ENCODE measurements at places on chromosomes 5 and 9. TPM values are rescaled to one million over a fixed set of nuclear protein-coding genes. Genes with fewer than 3 reads are reported as not detected.

The NME5 gene
- total RNA-seq = 4.3 TPM

The FAT2 gene
- not detected for total RNA-seq

The IL7R gene
- total RNA-seq = 0.04 TPM

The TRIP13 gene
- 1.2 TPM for total RNA-seq

The GADD45G gene
- total RNA-seq = 9.5 TPM

The GPX8 gene
- 2.8 TPM for total RNA-seq

The RLN2 gene
- not detected for total RNA-seq

DNA sequence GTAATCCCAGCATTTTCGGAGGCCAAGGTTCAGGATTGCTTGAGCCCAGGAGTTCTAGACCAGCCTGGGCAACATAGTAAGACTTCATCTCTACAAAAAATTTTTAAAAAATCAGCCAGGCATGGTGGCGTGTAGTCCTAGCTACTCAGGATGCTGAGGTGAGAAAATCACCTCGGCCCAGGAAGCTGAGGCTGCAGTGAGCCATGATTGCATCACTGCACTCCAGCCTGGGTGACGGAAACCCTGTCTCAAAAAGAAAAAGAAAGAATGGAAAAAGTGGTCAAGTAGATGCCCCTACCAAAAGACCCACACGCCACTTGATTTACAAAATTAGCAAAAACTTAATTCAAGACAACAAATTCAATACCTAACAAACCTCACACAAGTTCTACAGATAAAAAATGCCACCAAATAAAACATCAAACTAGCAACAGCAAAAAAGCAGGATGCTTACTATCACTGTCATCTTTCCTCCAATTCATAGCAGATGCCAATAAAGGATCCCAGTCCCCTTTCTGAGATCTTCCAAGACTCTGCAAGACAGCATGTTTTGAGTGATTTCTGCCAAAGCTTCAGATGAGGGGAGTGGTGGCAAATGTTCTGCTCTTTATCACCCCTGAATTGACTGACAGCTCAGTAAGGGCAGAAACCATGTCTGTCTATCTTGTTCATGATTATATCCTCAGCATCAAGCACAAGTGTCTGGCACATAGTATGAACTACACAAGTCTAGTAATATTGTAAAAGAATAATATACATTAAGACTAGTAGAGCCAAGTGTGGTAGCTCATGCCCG, 34.2 kb upstream of the TESK1 start:
- no peak for DNase-seq

DNA sequence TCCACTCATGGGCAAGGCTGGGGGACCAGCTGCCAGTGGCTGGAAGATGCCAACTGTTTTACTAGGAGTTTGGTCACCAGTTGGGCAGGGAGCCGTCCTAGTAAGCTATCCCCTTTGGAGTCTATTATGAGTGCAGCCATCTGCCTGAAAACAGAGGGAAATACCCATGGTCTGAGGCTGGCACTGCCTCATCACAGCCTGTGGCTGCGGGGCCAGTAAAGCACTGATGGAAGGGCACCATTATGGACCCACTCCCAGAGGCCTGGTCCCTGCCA, 187.2 kb upstream of the PANK3 start:
- no peak for DNase-seq

DNA sequence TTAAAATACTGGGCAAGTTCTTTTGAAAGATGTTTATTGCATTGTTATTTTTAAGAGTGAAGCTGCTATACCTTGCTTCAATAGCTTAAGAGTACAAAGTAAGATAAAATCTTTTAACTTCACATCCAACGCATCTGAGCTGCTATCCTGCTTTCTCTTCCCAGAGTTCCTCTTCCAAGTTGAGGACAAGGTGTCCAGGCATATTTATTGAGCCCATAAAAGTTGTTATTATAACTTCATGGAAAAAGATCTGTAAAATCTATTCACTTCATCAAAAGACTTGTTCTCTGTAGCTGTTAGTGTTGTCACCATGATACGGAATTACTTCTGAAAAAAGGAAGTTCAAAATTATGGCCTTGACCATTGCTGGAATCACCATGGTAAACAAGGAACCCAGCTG, 306.2 kb upstream of the ELAVL2 start:
- DNase-seq = no peak

DNA sequence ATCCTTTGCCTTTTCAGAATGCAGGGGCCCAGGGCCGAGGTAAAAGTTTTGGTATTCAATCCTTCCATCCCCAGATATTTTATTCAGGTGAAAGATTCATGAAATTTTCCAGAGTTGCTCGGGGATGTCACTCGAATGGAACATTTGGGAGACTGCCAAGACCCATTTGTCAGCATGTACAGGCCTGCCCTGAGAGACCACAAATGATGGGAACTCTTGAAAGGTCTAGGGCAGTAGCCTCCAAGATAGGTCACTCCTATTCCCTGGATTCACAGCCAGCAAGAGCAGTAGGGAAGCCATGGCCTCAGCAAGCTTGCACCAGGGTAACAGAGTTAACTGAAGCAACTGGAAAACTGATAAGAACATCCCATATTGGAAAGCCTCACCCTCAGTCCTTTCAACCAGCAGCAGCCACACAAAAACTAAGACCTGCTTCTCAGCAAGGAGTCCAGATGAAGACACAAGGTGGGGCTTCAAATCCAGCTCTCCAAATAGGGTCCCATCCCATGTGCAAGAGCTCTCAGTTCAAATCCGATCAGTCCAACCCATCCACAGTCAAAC, 12.5 kb downstream of the CARD6 start:
- DNase-seq = no peak

GRCh38 chr9:124001458-124001799, 10.1 kb upstream of the LHX2 start:
- DNase-seq = no peak

DNA sequence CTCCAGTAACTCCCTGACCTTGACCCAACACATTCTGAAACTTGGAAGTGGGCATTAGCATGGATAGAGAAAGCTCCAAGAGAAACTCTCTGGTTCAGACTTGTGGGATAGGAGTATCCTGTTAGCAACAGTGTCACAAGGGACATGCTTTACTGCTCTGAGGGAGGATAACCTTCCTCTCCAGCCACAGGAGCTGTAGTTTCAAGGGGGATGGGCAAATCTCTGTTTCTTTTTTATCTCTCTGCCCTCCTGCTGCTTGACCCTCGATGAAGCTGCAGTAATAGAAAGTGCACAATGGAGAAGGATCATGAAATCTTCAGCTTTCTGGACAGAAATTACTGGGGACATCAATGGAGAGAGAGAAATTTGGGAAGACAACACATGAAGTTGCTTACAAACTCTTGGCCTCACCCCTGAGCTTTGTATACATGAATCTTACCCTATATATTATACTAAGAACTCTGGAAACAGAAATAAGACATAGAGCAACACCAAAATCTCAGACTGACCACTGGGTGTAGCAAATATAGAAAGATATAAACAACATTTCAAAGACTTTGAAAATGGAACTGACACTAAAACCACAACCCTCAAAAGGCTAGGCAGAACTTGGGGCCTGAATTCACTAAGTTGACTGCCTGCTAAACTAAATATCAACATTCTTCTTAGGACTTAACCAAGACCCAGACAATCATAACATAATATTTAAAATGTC, 471.0 kb upstream of the MEF2C start:
- DNase-seq = no peak

DNA sequence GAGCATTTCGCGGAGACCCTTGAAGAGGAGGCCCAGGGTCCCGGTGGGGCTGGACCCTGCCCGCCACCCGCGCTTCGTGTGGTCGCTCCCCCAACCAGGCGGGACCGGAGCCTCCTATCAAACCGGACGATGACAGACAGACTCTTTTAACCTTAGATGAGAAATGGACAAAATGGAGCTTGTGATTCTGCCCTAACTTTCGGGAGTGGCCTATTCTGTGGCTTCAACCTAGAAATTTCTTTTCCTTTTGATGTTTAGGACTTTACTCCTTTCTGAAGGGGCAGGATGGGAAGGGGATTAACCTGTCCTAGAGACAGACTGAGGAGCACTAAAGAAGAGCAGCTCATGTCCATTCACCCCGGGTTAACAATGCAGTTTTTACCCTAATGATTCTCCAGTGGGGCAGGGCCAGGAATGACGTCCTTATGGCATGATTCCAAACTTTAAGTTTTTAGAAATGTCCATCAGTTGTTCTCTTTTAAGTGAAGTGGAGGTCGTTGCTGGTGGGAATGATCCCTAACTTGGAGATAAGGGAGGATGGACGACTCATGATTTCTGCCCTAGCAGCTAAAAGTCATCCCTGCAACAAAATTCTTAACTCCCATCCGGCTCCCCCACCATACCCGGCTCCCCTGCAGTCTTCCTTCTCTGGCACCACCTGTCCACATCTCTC, 1.0 kb downstream of the NIPSNAP3A start:
- DNase-seq = no peak

GRCh38 chr5:1316588-1317340, 21.9 kb upstream of the TERT start:
- peak; percentile 58 for DNase-seq

GRCh38 chr9:137638680-137639079, 19.9 kb downstream of the EHMT1 start:
- no peak for DNase-seq

DNA sequence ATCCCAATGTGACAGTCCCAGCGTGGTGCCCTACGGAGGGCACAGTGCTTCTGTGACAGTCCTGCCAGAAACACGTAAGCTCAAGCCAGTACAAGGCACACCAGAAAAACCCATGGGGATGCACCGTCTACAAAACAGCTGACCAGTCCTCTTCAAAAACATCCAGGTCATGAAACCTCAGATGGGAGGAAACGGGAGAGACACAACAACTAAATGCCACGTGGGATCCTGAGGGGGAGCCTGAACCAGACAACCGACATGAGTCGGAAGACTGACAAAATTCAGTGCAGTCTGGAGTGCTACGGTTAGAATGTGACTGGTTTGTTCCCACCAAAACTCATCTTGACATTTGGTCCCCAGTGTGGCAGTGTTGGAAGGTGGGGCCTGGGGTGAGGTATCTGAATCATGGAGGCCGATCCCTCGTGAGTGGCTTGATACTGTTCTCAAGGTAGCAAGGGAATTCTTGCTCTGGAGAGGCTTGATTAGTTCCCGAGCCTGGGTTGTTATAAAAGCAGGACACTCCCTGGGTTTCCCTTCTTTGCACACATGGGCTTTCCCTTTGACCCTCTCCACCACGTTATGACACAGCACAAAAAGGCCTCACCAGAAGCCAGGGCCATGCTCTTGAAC, 55.4 kb downstream of the ADAMTS2 start:
- no peak for DNase-seq

DNA sequence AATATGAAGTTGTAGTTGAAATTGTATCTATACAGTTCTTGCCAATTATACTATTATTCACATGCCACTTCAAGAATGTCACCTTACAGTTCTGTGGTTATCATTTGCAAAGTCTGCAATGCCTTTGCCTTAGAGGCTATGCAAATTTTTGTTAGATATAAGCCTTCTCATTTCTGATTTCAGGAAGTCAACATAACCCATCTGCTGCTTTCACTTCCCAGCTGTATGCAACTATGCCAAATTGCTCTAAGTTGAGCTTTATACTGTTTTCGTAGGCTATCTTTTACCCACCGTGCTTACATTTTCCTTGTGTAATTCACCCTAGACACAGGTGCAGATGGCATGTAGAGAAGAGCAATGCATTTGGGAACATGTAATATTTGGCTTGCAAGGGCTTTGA, 1083.0 kb downstream of the CDH9 start:
- DNase-seq = no peak

- peak; percentile 15 for DNase-seq
These were observed 46.0 kb downstream of the CAMK2A start for GRCh38 chr5:150243590-150243989.

DNA sequence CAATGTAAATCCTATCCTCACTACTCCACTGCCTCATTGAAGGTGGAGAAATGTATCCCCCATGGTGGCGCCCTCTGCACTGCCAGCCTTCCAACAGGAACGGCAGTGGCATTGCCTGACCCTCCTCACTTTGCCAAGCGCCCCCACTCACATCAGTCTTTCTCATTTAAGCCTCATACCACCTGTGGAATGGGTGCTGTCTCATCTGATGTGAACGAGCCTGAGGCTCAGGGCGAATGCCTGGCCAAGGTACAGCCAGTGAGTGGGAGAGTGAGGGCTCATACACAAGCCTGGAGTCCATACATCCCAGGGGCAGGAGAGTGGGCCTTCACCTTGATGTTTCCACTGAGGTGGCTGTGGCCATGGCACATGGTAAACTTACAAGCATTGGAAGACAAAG, 10.3 kb downstream of the F2RL2 start:
- no peak for DNase-seq

DNA sequence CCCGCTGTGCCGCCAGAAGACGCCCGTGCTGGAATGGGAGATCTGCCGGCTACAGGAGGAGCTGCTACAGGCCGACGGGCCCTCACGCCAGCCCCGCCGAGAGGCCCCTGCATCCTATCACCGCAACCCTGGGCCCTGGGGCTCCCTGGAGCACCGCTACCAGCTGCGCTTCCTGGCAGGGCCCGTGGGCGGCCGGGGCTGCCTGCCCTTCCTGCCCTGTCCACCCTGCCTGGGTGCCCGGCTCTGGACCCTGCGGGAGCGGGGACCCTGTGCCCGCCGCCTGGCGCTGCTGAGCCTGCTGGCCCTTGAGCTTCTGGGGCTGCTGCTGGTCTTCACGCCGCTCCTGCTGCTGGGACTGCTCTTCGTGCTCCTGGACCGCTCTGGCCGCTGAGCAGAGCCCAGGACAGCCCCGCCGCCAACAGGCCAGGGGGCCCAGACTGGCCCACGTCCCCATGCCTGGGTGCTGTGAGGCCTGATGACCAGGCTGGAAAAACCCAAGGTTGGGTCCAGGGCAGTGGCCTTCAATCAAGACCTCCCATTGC, 3.8 kb downstream of the RNF208 start:
- DNase-seq = no peak

DNA sequence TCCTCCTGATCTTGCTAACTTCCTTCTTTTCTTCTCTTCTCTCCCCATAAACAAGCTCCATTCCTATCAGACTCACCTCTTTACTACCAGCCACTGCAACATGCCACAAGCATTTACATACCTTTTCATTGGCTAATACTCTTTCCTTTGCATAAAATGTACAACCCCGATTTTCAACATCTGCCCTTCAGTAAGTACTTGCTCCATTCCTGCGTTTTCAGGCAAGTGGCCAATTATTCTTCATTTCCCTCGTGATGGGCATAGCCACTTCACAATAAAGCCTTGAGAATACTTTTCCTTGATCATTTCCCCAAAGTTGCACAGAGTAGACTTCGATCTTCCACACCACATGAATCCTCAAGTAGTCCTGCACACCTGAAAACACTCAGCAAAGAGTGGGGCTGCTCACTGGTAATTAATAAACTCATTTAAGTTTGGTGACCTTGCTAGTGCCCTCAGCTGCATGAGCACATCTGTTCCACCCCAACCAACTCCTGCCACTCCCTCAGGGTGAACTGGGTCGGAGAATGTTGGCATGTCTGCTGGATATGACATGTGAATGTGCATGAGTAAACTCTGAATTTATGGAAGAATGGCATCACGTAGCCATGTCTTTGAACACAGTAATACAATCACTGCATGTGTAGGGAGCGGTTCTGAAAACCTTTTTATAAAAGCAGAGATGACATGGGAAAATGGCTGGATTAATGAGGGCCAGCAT, 535.8 kb downstream of the SEMA5A start:
- no peak for DNase-seq

DNA sequence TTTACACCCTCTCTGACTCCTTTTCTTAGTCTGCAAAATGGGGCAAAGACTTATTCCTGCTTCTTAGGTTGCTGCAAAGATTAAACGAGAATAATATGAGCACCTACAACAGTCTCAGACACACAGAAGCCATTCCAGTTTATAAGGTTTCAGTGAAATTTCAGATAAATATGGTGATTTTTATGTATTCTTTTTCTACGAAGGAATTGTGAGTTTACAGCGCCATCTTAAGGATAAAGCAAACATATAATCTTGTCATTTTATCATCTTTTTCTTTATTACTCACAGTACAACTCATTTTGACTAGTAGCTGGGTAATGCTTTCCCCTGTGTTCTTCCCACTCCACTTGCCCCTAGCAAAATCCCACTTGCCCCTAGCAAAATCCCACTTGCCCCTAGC, 29.2 kb upstream of the SMC5 start:
- no peak for DNase-seq

Measured in pancreas (tissue), 10 donors.